ENCODE measurements at places on chromosomes 3 and 15. TPM values are rescaled to one million over a fixed set of nuclear protein-coding genes. Genes with fewer than 3 reads are reported as not detected.
A peak's percentile ranks its signal among the peaks of the same experiment; 100 is the strongest.

Gene EIF4E3
- total RNA-seq, result 44.2 TPM

- no peak for DNase-seq
Measured at GRCh38 chr3:197478746-197479668, 76.8 kb downstream of the BDH1 start.

DNA sequence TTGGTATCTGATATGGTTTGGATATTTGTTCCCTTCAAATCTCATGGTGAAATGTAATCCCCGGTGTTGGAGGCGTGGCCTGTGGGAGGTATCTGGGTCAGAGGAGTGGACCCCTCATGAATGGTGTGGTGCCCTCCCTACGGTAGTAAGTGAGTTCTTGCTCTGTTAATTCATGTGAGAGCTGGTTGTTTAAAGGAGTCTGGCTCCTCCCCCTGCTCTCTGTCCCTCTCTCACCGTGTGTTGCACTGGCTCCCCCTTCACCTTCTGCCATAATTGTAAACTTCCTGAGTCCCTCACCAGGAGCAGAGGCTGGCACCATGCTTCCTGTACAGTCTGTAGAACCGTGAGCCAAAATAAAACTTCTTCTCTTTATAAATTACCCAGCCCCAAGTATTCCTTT, 246.9 kb upstream of the AGTR1 start:
- DNase-seq, result no peak

DNA sequence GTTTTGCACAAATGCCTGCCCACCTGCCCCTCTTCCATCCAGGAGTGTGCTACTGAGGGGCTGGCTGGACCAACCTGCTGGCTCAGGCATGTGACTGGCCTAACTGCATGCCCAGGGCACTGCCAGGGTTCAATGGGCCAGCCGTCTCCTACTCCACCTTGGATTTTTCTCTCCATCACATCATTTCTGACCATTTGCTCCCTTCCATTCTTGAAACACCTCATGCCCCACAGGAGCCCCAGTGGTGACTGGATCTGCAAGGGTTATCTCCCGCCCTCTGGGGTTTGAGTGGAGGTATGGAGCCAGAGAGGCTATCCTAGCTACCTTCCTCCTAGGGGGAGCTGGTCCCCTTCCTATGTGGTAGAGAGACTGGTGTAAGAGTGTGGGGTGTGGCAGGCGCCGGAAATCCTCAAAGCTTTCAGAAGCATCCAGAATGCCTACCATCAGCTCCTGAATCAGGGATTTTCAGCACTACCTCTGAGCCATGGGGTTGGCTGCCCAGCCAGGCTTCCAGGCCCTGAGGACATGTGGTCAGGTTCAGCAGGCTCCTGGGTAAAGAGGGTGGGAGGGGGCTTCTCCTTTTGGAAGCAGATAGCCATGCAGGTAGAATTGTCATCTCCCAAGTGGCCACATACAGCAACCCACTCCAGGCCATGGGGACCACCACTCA, 2.9 kb upstream of the MANF start:
- DNase-seq, result peak; percentile 67

DNA sequence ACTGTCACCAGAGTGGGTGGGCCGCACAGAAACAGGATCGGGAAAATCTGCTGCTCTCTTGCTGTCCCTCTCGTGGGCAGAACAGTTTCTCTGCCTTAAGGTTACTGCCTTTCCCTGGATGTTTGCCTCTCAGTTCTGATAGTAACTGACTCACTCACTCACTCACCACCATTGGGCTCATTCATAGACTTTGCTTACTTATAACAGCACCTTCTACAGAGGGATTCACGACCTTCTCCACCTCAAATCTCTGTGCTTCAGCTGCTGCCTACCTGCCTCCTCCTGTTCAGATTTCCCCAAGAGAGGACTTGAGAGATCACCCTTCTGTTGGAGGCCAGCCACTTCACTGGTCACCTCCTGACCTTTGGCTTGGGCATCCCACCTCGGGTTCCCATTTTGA, 147.7 kb upstream of the ICE2 start:
- no peak for DNase-seq

- no peak for DNase-seq
Measured at GRCh38 chr15:39584662-39585388, 3.9 kb downstream of the THBS1 start.

- peak; percentile 80 for DNase-seq
Measured at GRCh38 chr3:36380221-36381031, at the start of gene STAC. Gene STAC (plus strand): TSS chr3:36380504. CDS start chr3:36380644, 140 bp downstream.

- no peak for DNase-seq
Measured at GRCh38 chr3:101868534-101869464, 19.5 kb downstream of the NFKBIZ start.

- no peak for DNase-seq
Measured at GRCh38 chr3:115922681-115923347, 299.5 kb downstream of the GAP43 start.

- no peak for DNase-seq
Measured at GRCh38 chr3:141905129-141905528, 28.7 kb downstream of the ATP1B3 start.

Gene TTC21A
- total RNA-seq, result 5.4 TPM

Gene RLBP1
- total RNA-seq, result not detected

- no peak for DNase-seq
Measured at GRCh38 chr3:21330293-21330692, 420.7 kb downstream of the ZNF385D start.

- no peak for DNase-seq
Measured at GRCh38 chr3:79953591-79954101, 185.8 kb upstream of the ROBO1 start.

- no peak for DNase-seq
Measured at GRCh38 chr3:108538083-108538482, 27.7 kb upstream of the MYH15 start.

GRCh38 chr3:60064210-60065178, 1014.7 kb upstream of the CFAP20DC start:
- no peak for DNase-seq

Gene EOMES
- total RNA-seq, result 0.24 TPM

- no peak for DNase-seq
Measured at GRCh38 chr3:50534681-50535330, 31.4 kb upstream of the CACNA2D2 start.

- no peak for DNase-seq
Measured at GRCh38 chr3:177772908-177773557, 575.8 kb upstream of the TBL1XR1 start.

All from posterior vena cava (tissue), 2 donors.